Fibroblast of skin of abdomen (primary cell): ENCODE measurements at places on chromosomes 4 and X.

DNA sequence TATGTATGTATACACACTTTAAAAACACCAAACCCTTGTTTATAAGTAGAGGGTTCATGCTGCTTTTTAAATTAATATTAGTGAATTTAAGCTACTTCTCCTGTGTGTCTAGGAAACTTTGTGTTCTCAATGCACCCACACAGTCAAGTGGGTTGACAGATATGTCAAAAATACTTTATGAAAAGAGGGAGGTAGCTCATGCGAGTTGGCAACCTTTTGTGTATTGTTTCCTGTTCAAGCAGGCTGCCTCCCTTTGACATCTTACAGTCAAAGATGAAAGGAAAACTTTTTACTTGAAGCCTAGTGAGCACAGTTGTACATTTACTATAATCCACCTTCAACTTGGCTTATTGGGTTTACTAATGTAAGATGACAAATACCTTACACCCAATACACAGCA lies 218.4 kb downstream of the KLHL13 start:
- DNase-seq: no peak

DNA sequence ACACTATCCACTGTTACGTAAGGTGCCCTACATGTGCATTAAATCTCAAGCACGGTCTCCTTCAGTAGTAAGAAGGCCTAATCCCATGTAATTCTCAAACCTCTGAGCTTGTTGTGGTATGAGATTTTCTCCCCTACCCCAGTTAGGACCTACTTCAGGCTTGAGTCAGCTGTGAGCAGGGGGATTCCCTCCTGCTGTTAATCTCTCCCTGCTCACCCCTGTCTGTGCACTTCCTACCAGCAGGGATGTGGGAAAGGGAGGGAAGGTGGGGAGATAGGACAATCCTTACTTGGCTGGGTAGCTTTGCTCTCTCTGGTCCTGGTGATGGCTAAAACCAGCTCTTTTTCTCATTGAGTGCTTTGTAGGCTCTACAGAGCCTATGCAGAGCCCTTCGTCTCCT lies 60.8 kb downstream of the PALLD start:
- DNase-seq: no peak

DNA sequence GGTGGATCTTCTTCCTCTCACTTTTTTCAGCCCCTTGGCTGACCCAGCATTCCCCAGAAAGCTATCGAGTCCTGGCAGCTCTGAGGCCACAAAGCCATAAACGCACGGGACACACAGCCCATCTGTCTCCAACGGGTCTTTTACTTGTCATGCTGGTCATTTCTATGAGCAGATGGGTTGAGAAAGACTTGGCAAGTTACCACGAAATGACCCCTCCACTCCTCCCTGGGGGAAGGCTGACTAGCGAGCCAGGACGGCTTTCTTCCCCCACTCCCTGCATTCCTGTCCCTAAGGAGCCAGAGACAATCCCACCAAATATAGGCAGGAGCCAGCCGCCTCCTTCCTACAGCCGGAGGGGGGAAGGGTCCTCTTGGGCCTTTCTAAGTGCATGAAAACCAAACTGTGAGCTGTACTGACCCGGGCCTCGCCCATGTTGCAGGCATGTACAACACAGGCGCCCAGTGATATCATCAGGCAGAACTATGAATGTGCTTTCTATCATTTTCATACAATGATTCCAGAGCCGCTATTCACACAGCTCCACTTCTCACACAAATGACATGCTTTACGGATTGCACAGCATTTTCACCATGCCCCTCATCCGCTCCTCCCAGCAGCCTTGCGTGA lies 28.6 kb downstream of the AFAP1 start:
- DNase-seq: peak; percentile 97

DNA sequence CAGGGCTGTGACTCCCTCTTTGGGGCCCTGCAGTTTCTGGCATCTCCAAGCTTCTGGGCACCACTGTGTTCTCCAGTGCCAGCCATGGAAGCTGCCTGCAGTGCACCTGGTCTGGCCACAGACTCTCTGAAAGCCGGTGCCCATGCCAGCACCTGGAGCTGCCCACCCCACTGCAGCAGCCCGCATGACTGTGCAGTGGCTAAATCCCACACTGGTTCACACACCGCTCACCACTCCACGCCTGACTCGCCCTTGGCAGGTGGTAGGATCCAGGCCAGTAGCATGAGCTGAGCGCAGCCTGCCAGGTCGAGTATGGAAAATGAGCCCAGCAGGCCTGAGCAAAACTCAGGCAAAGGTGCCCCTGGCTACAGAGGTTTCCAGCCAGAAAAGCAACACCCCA lies 72.8 kb upstream of the INTU start:
- no peak for DNase-seq

- DNase-seq: no peak
Measured at GRCh38 chr4:154958121-154958520, 177.0 kb downstream of the RBM46 start.

DNA sequence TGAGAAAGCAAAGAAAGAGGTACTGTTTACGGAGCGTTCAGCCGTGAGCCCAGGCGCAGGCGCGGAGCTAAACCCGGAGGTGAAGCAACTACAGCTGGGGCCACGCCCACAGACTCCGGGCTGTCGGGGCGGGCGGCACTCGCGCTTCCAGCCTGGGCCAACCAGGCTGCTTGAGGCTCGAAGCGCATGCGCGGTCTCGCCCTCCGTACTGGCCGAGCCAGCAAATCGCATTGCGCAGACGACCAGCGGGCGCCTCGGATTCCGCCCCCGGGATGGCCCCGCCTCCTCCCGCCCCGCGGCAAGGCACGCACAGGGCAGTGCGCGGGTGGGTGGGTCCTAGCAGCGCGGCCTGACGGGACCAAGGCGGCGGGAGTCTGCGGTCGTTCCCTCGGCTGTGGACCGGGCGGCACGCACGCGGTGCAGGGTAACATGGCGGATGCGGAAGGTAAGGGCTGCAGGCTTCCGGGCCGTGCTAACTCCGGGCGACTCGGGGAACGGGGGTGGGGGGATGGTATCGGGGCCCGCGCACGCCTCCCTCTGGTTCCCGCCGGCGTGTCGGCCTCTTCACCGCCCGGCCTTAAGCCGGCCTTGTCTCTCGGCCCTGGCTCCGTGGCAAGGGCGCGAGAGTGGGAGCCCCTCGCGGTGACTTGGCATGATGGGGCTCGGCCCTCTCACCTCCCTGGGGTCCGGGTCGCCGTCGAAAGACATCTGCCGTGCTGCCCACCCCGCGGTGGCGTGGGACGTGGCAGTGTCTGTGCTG lies at the start of gene DKC1:
Gene DKC1 (plus strand): TSS at position 328 of the 760 bp plus-strand sequence. CDS start 102 bp downstream, at position 430.
- DNase-seq: peak; percentile 94
